Femur (tissue), 1 donor: ENCODE measurements at places on chromosomes 3 and 15.

DNA sequence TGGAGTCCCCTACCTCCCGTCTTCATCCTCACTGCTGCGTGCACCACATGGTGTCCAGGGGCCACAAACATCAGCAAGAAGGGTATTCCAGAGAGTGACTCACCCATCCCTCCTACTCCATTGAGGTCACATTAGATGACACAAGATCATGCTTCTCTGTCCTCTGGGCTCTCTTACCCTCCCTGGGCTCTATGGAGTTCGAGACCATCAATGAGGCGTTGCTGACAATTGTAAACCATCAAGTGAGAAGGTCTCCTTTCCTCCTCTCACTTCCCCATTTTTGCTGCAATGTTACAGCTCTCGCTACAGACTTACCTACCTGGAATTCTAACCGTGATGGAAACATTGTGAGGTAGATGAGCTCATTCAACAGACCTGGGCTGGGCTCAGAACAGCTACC lies 51.7 kb downstream of the HMCES start:
- no peak for DNase-seq

GRCh38 chr3:180523040-180523439 lies 78.9 kb upstream of the TTC14 start:
- DNase-seq = no peak

GRCh38 chr3:17846466-17846865 lies 104.0 kb upstream of the TBC1D5 start:
- no peak for DNase-seq

DNA sequence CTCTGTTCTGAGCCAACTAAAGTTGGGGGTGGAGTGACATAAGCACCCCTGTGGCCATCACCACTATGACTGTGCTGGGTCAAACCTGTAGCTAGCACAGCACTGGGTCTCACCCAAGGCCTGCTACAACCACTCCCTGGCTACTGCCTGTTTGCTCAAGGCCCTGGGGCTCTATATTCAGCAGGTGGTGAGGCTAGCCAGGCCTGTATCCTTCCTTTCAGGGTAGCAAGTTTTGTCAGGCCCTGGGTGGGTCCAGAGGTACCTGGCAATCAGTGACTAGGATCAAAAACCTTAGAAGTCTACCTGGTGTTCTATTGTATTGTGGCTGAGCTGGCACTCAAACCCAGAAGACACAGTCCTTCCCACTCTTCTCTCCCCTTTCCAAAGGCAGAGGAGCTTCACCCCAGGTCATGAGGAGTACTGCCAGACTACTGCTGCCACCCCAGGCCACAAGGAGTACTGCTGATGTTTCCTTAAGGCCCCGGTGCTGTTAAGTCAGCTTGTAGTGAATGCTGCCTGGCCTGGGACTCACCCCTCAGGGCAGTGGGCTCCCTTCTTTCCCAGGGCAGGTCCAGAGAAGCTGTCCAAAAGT lies 170.8 kb downstream of the IGSF11 start:
- DNase-seq = no peak

- DNase-seq = no peak
These were observed 15.2 kb downstream of the SENP7 start for GRCh38 chr3:101497803-101498202.

GRCh38 chr3:44415421-44415820 lies 62.0 kb downstream of the ZNF445 start:
- DNase-seq = no peak
